NCI-H460 (cell line): ENCODE measurements at places on chromosomes 13 and 19. TPM values are rescaled to one million over a fixed set of nuclear protein-coding genes. Genes with fewer than 3 reads are reported as not detected.

Gene NFIX
- total RNA-seq, result 5.2 and 8.2 TPM in 2 replicates

Gene SULT2B1
- total RNA-seq, result 0.12 TPM in 1 of 2 replicates, not detected in the other

Gene NAT14
- 3.9 and 4.5 TPM in 2 replicates for total RNA-seq

Gene IFI30
- total RNA-seq, result 14.8 and 16.6 TPM in 2 replicates

Gene GDF15
- total RNA-seq, result 281 and 371 TPM in 2 replicates

Gene ZNF443
- total RNA-seq, result 1.1 and 1.4 TPM in 2 replicates

Gene PRODH2
- not detected in 2 replicates for total RNA-seq

Gene B3GNT3
- 0.05 TPM in 1 of 2 replicates, not detected in the other for total RNA-seq

Gene ZNF57
- 2.5 and 4.2 TPM in 2 replicates for total RNA-seq

Gene SUPT5H
- total RNA-seq, result 42.3 and 48.4 TPM in 2 replicates

Gene KIR2DL4
- not detected in 2 replicates for total RNA-seq

Gene NAPSA
- total RNA-seq, result 0.49 TPM in 1 of 2 replicates, not detected in the other

Gene COMP
- not detected in 2 replicates for total RNA-seq

Gene TTC9B
- not detected in 2 replicates for total RNA-seq

Gene KL
- 0.05 TPM in 1 of 2 replicates, not detected in the other for total RNA-seq

Gene DCLK1
- total RNA-seq, result 5.5 and 6.7 TPM in 2 replicates

Gene SYNGR4
- 0.17 TPM in 1 of 2 replicates, not detected in the other for total RNA-seq

Gene CLASRP
- total RNA-seq, result 20.4 and 31.4 TPM in 2 replicates
